ENCODE measurements at places on chromosomes 4 and X.

DNA sequence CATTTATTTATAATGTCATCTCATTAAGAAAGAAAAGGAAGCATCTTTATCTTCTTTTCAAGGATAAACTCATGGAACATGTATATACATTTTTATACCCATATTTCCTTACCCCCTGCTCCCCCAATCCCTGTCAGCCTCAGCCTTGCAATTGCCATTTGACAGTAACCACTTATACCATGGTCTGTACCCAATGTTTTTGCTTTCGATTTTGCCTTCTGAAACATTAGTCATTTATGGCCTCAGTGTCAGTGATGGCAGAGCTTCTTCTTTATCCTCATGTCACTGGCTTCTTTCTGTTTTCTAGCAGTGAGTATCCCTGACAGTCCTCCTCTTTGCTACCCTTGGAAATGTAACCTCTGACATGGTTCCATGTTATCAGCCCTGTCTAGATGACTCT lies 228.4 kb downstream of the SPRY1 start:
- no peak for DNase-seq

DNA sequence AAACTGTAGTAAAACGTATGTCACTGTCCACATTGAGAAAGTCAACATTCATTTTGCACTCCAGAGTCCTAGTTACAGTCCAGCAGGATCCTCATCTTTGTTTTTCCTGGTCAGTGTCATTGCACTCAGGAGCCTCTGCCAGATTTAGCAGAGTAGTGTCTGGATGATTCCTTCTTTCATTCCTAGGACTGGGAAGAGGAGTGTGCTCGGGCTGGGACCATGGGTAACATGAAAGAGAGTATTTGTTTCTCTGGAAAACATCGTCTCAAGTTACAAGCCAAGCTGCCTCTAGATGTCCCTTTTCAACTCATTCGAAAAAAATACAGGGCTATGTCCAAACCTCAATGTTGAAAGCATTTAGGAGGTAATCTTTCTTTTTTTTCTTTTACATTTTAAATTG lies 69.9 kb upstream of the TNIP3 start:
- DNase-seq, result no peak

DNA sequence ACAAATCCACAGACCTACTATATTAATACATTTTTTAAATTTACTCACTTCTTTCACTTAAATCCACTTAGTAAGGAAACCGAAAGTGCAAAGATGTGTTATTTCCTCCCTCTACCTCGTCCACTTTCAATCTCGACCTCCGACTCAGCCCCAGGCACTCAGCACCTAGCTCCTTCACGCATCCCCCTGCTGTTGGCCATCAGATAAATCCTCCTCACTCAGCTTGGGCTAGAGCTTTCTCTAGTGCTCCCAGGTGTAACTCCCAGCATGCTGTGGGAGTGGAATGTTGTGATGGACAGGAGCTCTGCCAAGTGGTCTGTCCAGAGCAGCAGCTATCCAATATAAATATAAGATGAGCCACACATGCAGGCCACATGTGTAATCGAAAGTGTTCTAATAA lies 26.7 kb upstream of the TEC start:
- DNase-seq, result peak; percentile 44

- DNase-seq, result no peak
These were observed 23.6 kb upstream of the RASGEF1B start for GRCh38 chr4:81495345-81495744.

DNA sequence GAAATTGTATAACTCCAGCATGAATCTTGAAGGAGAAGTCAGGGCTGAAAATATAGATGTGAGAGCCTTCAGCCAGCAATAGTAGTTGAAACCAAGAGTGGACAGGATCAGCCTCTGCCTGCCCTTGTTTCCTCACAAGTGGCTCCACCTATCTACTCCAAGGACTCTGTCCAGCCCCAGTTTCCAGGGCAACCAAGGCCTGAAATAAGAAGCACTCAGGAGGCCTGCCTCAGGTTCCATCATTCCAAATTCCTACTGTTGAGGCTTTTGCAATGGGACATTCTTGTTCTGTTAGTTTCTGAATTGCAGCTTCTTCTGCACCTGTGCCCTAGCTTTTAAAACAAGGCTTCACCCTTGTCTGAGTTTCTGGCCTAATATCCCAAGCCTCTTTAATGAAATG lies 41.6 kb downstream of the TRPC5OS start:
- DNase-seq, result no peak

GRCh38 chrX:77749695-77750094 lies 36.3 kb downstream of the ATRX start:
- DNase-seq, result no peak

DNA sequence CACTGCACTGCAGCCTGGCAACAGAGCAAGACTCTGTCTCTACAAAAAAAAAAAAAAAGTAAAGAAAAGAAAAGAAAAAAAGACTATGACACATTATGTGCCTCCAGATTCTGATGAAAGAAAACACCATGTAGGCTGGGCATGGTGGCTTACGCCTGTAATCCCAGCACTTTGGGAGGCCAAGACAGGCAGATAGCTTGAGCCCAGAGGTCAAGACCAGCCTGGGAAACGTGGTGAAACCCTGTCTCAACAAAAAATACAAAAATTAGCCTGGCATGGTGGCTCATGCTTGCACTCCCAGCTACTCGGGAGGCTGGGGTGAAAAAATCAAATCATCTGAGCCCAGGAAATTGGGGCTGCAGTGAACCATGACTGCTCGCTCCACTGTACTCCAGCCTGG lies 19.4 kb downstream of the THOC2 start:
- DNase-seq, result no peak
